Lower lobe of right lung (tissue), 2 donors: ENCODE measurements at places on chromosomes 12 and 14. TPM values are rescaled to one million over a fixed set of nuclear protein-coding genes. Genes with fewer than 3 reads are reported as not detected.

The PLA2G1B gene
- total RNA-seq, result 42.2 TPM

The GSG1 gene
- not detected for total RNA-seq

The TCL1B gene
- not detected for total RNA-seq

The TGM1 gene
- total RNA-seq, result 5.9 TPM

The BEGAIN gene
- 1.3 TPM for total RNA-seq

The GLI1 gene
- total RNA-seq, result 0.21 TPM

The TAS2R50 gene
- 0.50 TPM for total RNA-seq

The PUS1 gene
- total RNA-seq, result 19.1 TPM

The HRK gene
- total RNA-seq, result 0.18 TPM

The FAIM2 gene
- total RNA-seq, result 2.9 TPM

The CRADD gene
- total RNA-seq, result 16.5 TPM
